ENCODE measurements at places on chromosomes 5 and 9.

DNA sequence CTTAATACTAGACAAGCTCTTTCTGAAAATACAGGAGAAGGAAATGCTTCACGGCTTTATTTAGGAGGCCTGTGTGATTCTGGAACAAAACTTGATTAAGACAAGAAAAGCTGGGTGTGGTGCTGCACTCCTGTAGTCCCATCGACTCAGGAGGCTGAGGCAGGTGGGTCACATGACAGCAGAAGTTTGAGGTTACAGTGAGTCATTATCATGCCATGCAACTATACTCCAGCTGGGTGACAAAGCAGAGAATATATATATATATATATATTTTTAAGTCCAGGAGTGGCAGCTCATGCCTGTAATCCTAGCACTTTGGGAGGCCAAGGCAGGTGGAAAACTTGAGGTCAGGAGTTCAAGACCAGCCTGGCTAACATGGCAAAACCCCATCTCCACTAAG lies 33.1 kb upstream of the SPIN1 start:
- DNase-seq: no peak
- no peaks in the 10 kb centered on the region for H3K27me3 ChIP-seq
- no peak overlapping the region for H3K4me3 ChIP-seq
- no peaks in the 10 kb centered on the region for H3K4me1 ChIP-seq

GRCh38 chr5:95924720-95925377 lies 36.8 kb downstream of the ELL2 start:
- H3K27ac ChIP-seq: no peak overlapping the region
- no peak overlapping the region for H3K4me3 ChIP-seq
- no peak for DNase-seq
- H3K4me1 ChIP-seq: no peaks in the 10 kb centered on the region
- H3K27me3 ChIP-seq: no peaks in the 10 kb centered on the region

DNA sequence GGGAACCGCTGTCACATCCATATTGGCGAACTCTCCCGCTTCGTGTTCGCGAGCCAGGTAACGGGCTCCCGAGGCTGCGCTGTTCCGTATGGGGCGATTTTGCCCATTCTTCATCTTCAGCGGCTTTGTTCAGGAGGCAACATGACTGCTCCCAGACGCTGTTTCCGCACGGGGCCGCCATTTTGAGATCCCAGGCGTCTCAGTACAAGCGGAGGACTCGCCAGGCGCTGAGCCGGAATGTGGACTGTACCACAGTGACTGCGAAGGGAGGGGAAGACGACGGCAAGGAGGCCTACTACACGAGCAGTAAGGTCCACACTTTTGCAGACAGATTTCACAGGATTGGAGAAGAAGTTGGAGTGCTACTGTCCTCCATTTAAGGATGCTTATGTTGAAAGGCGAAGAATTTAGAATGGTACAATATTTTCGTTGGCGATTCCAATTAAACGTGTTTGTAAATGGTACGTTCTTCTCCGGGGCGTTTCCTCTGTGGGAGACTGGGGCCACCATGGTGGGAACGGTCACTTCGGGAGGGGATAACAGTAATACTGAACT lies 41.6 kb upstream of the ZNF300 start:
- no peaks in the 10 kb centered on the region for H3K27me3 ChIP-seq
- DNase-seq: no peak
- no peaks in the 10 kb centered on the region for H3K36me3 ChIP-seq
- H3K4me1 ChIP-seq: no peaks in the 10 kb centered on the region

DNA sequence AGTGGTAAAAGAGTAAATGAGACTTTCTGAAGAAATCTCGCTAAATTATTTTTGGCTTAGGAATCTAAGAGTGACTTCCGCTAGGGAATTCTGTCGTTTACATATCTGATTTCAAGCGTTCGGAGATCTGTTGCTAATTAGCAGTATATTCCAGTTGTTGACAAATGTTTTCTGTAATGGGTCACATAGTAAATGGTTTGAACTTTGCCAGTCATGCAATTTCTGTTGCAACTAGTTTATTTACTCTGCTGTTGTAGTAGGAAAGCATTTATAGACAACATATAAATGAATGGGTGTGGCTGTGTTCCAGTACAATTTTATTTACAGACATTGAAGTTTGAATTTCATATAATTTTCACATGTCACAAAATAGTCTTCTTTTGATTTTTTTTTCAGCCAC lies 57.4 kb upstream of the JAK2 start:
- no peaks in the 10 kb centered on the region for H3K27me3 ChIP-seq
- no peak overlapping the region for H3K27ac ChIP-seq
- H3K4me3 ChIP-seq: no peak overlapping the region
- no peaks in the 10 kb centered on the region for H3K4me1 ChIP-seq
- H3K36me3 ChIP-seq: no peaks in the 10 kb centered on the region
- DNase-seq: no peak

- no peak overlapping the region for H3K4me3 ChIP-seq
- H3K27ac ChIP-seq: no peak overlapping the region
- no peaks in the 10 kb centered on the region for H3K36me3 ChIP-seq
Measured at GRCh38 chr5:66881480-66882161, 285.4 kb downstream of the MAST4 start.

GRCh38 chr5:150406103-150406722 lies 6.5 kb downstream of the CD74 start:
- H3K36me3 ChIP-seq: peaks cover 56% of the 10 kb centered on the region
- H3K4me1 ChIP-seq: peaks cover 12% of the 10 kb centered on the region
- DNase-seq: no peak
- H3K4me3 ChIP-seq: no peak overlapping the region
- H3K27me3 ChIP-seq: no peaks in the 10 kb centered on the region

GRCh38 chr9:22136461-22137096 lies 127.5 kb upstream of the CDKN2B start:
- H3K4me3 ChIP-seq: no peak overlapping the region
- no peaks in the 10 kb centered on the region for H3K4me1 ChIP-seq
- H3K27ac ChIP-seq: no peak overlapping the region
- no peak for DNase-seq

DNA sequence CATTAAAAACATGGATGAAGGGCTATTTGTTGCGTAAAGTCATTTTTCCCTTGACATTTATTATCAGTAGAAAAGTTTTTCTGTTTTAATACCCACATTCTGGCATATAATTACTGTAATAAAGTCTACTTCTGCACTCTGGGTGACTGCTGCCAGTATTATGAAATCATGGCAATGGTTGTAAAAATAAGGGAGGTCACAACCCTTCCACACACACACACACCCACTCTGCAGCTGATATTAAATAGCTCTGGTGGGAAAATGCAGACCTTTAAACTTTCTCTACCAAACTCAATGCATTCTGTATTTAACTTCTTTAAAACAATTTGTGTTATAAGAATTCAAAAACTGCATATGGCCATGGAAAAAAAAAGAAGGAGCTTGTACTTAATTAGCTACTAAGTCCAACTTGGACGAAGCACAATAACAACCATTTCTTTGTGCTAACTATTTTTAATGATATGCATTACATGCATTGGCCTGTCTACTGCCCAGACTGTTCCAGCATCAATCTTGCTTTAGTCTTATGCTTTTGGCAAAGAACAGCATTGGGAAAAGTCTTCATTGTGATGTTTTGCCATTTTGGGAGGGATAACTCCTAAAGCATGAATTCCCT lies 137.6 kb upstream of the MAP3K1 start:
- no peak overlapping the region for H3K4me3 ChIP-seq
- H3K36me3 ChIP-seq: no peaks in the 10 kb centered on the region
- DNase-seq: no peak
- H3K4me1 ChIP-seq: peaks cover 24% of the 10 kb centered on the region
- H3K27me3 ChIP-seq: no peaks in the 10 kb centered on the region

Data from effector memory CD4-positive, alpha-beta T cell (primary cell).